ENCODE measurements at places on chromosomes 3 and 15.

DNA sequence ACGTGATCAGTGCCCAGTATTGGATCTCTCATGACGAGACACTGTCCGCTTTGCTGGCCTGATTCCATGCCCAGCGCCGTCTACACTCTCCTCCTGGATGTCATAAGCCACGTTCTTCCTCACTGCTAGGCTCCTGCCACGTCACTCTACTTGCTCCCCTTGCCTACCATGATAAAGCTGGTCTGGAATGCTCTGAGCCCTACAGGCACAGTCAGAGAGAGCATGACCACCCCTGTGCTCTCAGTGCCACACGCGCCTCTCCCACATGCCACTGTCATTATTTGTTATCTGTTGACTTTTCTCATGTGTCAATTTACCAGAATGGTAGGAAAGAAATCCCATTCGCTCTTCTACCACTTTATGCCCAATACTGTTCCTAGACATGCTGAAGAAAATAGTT is 148.6 kb downstream of the ANO10 start:
- no peak for DNase-seq

DNA sequence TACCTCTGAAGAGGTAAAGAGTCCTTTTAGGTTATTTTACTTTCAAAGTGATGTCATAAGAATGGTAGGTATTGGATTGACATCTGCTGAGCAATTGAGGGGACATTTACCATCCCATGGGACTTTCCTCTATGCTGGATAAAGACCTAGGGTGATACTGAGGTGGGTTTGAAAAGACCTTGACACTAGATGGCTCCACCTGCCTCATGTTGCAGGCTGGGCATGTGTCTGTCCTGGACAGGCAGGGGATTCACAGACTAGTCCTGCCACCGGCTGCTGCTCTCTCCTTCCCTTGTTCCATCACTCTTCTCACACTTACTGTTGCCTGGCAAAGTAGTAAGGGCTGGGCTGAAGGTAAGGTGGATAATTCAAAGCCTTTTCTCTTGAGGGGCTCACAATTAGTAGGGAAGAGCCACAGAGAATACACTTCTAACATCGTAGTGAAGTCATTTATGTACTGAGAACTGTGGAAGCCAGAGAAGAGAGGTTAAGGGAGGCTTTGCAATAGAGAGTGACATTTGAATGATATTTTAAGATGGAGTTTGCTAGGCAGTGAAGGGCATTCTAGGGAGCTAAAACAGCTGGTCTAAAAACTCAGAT is 27.7 kb downstream of the TRAK1 start:
- DNase-seq = no peak

DNA sequence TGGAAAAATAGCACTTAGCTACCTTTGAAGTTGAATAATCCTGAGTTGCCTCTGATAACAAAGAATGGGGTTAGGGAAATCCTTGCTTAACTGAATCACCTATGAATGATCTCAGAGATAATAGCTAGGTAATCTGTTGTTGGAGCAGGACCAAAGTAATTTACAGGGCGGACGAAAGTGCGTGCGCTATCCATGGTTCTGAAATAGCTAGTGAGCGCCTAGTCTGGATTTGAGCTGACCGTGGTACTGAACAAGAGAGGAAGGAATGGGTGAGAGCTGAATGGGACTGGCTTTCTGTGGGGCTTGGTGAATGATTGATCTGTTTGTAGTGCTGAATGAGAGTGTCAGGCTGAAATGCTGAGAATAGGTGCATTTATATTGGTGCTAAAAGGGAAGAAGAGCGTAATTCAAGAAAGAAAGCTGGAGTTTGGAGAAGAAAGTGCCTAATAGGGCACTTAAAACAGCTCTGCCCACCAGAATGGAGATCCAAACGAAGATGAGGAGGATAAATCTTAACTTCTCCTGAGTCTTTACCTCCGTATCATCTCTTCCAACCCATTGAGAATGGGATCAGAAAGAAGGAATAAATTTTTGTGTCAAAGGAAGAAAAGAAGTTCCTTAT is 10.1 kb downstream of the SCN10A start:
- no peak for DNase-seq

- no peak for DNase-seq
These were observed 120.9 kb downstream of the ERC2 start for GRCh38 chr3:56347219-56347871.

GRCh38 chr3:13707456-13707855 is 158.5 kb downstream of the FBLN2 start:
- DNase-seq = no peak

- no peak for DNase-seq
These were observed 28.9 kb upstream of the ACAD9 start for GRCh38 chr3:128850544-128850943.

- DNase-seq = no peak
These were observed 2.5 kb upstream of the OGG1 start for GRCh38 chr3:9747267-9747666.

GRCh38 chr3:64648927-64649906 is 38.6 kb downstream of the ADAMTS9 start:
- DNase-seq = no peak

- DNase-seq = no peak
These were observed 128.1 kb downstream of the RPL22L1 start for GRCh38 chr3:170741756-170742529.

DNA sequence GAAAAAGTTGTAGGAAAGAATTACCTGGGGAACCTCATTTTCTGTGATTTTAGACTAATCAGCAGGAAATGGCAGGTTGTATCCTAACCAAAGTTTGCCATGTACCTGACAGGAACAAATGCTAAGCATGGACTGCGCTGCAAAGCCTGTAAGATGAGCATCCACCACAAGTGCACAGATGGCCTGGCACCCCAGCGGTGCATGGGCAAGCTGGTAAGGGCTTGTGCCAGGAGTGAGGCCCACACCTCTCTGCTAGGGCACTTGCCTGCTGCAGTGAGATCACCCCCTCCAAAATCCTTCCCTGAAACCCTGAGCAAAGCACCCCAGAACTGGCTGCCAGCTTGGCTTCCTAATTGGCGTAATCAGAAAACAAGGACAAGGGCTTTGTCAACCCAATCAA is 102.6 kb downstream of the STAC start:
- DNase-seq = no peak

GRCh38 chr3:141686466-141687291 is 51.4 kb upstream of the RNF7 start:
- DNase-seq = no peak
